ENCODE measurements at places on chromosomes 16 and 17.

- DNase-seq = no peak
Observed at GRCh38 chr16:88569614-88569984, 604 bp upstream of the ZC3H18 start.

GRCh38 chr17:39527220-39527813 is 66.0 kb downstream of the CDK12 start:
- no peak for DNase-seq

- no peak for DNase-seq
Observed at GRCh38 chr16:53896722-53897121, 192.8 kb downstream of the FTO start.

GRCh38 chr16:57643147-57643874 is 14.9 kb downstream of the ADGRG1 start:
- no peak for DNase-seq
